Gastroesophageal sphincter (tissue), 4 donors: ENCODE measurements at places on chromosomes 4 and X.

DNA sequence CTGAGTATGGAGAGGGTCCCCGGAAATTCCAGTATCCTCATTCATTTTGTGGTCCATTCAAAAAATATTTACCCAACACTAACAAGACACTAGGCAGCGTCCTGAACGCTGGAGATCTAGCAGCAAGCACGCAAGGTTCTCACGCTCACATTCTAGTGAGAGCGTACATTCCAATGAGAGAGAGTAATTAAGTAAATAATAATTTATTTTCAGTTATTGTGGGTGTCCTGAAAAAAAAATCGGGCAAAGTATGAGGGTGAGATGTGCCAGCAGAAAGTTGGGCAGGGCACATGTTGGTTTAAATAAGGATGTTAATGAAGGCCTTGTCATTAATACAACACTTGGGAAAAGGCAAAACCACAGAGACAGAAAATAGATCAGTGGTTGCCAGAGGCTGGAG is 4.0 kb upstream of the TMEM156 start:
- no peak for ATAC-seq

- ATAC-seq = no peak
Measured at GRCh38 chr4:138401334-138401733, 159.2 kb upstream of the SLC7A11 start.

- ATAC-seq = peak; percentile 28
Measured at GRCh38 chr4:64385220-64385619, 24.0 kb downstream of the TECRL start.

DNA sequence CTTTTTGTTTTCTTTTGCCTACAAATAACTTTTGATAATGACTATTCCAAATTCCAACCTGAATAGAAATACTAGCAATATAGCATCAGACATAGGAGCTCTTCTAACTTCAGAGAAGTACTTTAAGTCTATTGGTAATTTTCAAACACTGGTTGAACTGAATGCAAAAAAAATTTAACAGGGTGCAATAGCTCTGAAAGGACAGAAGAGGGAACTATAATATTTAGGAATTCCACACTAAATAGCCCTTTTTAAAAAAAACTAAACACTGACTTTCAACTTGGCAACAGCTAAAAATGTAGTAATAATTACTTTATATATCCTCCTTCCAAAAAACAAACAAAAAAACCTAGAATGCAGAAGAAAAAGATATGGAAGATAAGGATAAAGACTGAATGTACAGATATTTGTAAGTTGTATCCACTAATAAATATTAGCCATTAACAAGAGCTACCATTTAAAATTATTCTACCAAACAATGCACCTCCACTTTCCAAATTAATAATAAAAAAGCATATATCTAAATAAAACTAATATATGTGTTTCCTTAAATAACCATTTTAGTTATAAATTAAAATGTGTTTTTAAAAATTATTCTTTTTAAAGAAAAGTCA is 81.4 kb downstream of the FBXW7 start:
- no peak for ATAC-seq

DNA sequence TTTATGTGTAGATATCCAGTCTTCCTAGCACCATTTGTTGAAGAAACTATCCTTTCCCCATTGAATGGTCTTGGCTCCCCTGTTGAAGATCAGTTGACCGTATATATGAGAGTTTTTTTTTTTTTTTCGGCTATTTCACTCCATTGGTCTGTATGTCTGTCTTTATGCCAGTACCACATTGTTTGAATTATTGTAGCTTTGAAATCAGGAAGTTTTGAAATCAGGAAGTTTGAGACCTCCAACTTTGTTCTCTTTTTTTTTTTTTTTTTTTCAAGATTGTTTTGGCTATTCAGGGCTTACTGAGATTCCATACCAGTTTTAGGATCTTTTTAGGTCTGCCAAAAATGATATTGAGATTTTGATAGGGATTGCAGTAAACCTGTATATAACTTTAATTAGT is 4.3 kb upstream of the SCD5 start:
- ATAC-seq = no peak

GRCh38 chr4:26126143-26126718 is 194.6 kb upstream of the RBPJ start:
- no peak for ATAC-seq

- no peak for ATAC-seq
Measured at GRCh38 chr4:101973361-101973760, 182.8 kb downstream of the BANK1 start.

- no peak for ATAC-seq
Measured at GRCh38 chrX:118751950-118752783, 24.8 kb downstream of the IL13RA1 start.

- ATAC-seq = no peak
Measured at GRCh38 chrX:65723706-65724105, 56.3 kb downstream of the MSN start.

DNA sequence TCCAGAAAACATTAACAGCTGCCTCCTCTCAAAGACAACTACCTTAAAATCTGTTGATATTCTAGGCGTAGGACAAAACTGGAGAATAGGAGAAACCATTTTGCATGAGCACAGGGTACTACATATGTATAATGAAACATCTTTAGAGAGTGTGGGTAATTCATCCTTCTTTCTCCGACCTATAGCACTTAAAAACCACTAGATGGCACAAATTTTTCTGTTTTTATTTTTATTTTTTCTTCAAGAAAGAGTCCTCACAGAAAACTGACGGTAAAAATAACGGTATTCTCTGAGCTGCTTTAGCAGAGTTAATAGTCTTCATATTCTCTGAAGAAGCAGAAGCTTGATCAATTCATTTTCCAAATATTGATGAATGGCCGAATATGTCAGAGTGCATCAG is 14.6 kb downstream of the SMIM31 start:
- ATAC-seq = no peak

GRCh38 chr4:1002131-1002630 is 9.0 kb upstream of the SLC26A1 start:
- peak; percentile 42 for ATAC-seq
